ENCODE measurements at places on chromosomes 16 and 17.

GRCh38 chr17:51059781-51060180 is 60.9 kb downstream of the SPAG9 start:
- no peak for DNase-seq

DNA sequence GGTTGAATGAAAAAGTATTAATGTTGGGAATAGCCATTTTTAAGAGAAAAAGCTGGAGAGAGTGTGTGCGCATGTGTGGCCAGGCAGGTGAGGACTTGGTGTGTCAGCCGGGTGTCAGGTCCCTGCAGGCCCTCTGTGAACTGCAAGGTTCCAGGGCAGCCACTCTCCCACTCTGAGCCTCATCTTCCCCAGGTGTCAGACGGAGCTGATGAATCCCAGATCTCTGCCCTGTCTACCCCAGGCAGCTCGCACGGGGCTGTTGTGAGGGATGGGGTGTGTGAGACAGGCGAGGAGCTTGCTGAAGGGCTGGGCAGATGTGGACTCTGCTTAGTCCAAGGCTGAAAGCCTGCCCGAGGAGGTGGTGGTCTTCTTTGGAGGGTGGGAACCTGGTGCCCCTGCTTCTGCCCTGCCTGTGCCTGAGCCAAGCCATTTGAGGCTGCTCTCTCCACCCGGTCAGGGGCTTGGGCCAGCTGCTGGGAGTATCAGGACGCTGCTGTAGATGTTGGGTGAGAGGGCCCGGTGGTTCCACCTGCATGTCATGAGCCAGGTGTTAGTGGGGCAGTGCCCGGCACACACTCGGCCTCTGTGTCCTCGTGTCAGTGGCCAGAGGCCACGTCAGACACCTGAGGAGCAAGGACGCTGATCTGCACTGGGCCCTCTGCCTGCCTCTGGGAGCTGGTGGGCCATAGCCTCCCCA is 122.4 kb downstream of the RAB11FIP4 start:
- DNase-seq = no peak

DNA sequence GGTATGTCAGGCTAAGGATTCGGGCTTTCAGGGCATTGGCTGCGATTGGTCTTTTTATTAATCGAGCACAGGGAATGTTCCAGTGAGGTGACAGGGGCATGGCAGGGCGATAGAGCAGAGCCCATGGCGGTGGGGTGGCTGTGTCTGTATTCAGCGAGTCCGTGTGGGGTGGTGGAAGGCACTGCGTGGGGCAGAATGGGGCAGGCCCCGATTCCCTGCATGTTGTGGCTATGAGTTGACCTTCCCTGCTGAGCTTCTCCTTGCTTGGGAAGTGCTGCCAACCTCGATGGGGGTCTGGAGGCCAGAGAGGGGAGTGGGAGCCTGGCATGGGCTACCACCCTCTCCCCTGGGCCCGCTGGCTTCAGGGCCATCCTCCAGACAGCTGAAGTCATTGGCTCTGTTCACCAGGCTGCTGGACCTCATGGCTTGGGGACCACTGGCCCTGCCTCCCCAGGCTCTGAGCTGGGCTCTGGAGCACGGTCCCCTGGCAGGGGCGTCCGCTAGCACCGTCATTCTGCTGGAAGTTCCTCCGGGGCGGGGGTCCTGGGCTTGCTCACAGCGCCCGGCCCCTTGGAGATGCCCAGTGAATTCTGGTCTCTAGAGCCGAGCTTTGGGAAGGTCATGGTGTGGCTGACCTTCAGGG is 92.1 kb downstream of the NPIPB11 start:
- DNase-seq = no peak

GRCh38 chr16:24544640-24545039 is 5.3 kb downstream of the RBBP6 start:
- no peak for DNase-seq

DNA sequence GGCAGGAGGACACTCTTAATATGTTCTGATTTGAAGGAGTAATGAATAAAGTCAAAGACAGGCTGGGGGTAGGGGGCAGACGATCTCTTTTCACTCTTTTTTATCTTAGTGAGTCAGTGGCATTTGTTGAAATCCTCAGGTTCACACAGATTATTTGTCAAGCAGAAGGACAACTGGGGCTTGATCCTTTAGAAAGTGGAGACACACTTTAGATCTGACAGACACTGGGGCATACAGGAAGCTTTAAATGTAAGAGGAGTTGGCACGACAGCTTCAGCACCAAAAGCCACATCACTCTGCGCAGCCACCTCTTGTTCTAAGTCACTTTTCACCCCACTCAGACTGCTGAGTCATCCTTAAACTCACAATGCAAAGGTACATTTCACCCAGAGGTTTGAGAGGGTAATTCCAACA is 121.5 kb downstream of the STXBP4 start:
- DNase-seq = no peak

Measured in stimulated activated CD4-positive, alpha-beta T cell treated with anti-CD3 and anti-CD28 coated beads, Interleukin-1b, Interleukin-23, amount 100 ng/mL, for 1 hour (primary cell).